ENCODE measurements at places on chromosomes 5 and 9. TPM values are rescaled to one million over a fixed set of nuclear protein-coding genes. Genes with fewer than 3 reads are reported as not detected.

DNA sequence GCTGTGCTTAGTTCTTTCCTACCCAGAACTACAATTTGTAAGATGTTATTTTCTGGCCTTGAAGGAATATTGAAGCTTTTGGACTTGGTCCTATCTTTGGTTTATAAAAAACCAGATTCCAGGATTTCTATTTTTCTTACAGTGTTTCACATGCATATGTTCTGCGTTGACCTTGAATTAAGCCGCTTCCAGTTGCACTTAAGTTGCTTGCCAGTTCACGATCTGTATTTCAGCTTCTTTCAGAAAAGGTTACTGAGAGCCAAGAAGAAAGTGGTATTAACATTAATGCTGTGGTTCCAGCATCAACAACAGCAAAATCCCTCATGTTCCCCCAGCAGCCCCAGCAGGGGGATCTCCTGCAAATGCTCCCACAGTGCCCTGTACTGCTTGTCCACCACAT, 156.4 kb upstream of the ADAMTS16 start:
- H3K27ac ChIP-seq: no peak overlapping the region
- H3K27me3 ChIP-seq: no peaks in the 10 kb centered on the region
- H3K4me1 ChIP-seq: no peaks in the 10 kb centered on the region
- no peak overlapping the region for H3K4me3 ChIP-seq

- no peak for DNase-seq
- H3K4me3 ChIP-seq: no peak overlapping the region
- no peaks in the 10 kb centered on the region for H3K27me3 ChIP-seq
- no peaks in the 10 kb centered on the region for H3K4me1 ChIP-seq
These were observed 227.3 kb upstream of the GLRA1 start for GRCh38 chr5:152151940-152152339.

GRCh38 chr9:133334161-133334560, 1.8 kb downstream of the SURF6 start:
- peaks cover 57% of the 10 kb centered on the region for H3K36me3 ChIP-seq
- H3K4me1 ChIP-seq: peaks cover 31% of the 10 kb centered on the region

- H3K27me3 ChIP-seq: no peaks in the 10 kb centered on the region
- H3K4me3 ChIP-seq: no peak overlapping the region
- H3K27ac ChIP-seq: no peak overlapping the region
- no peaks in the 10 kb centered on the region for H3K36me3 ChIP-seq
- no peak for DNase-seq
These were observed 291.1 kb upstream of the PDE4D start for GRCh38 chr5:60184606-60185005.

GRCh38 chr5:72379936-72380335, 59.8 kb downstream of the PTCD2 start:
- no peak for DNase-seq
- peaks cover 26% of the 10 kb centered on the region for H3K4me1 ChIP-seq
- H3K36me3 ChIP-seq: no peaks in the 10 kb centered on the region
- H3K27ac ChIP-seq: no peak overlapping the region

GRCh38 chr9:18421391-18421790, 52.6 kb upstream of the ADAMTSL1 start:
- no peaks in the 10 kb centered on the region for H3K27me3 ChIP-seq
- no peaks in the 10 kb centered on the region for H3K36me3 ChIP-seq
- no peak overlapping the region for H3K27ac ChIP-seq
- H3K4me1 ChIP-seq: no peaks in the 10 kb centered on the region

- H3K4me1 ChIP-seq: peaks cover 4% of the 10 kb centered on the region
- peaks cover 4% of the 10 kb centered on the region for H3K36me3 ChIP-seq
- DNase-seq: no peak
- H3K27me3 ChIP-seq: no peaks in the 10 kb centered on the region
- no peak overlapping the region for H3K4me3 ChIP-seq
- no peak overlapping the region for H3K27ac ChIP-seq
These were observed 223.0 kb downstream of the PJA2 start for GRCh38 chr5:109186759-109187158.

- H3K36me3 ChIP-seq: peaks cover 45% of the 10 kb centered on the region
- H3K27ac ChIP-seq: no peak overlapping the region
- no peaks in the 10 kb centered on the region for H3K4me1 ChIP-seq
- no peak for DNase-seq
- H3K27me3 ChIP-seq: no peaks in the 10 kb centered on the region
These were observed 35.5 kb downstream of the FXN start for GRCh38 chr9:69071059-69071458.

DNA sequence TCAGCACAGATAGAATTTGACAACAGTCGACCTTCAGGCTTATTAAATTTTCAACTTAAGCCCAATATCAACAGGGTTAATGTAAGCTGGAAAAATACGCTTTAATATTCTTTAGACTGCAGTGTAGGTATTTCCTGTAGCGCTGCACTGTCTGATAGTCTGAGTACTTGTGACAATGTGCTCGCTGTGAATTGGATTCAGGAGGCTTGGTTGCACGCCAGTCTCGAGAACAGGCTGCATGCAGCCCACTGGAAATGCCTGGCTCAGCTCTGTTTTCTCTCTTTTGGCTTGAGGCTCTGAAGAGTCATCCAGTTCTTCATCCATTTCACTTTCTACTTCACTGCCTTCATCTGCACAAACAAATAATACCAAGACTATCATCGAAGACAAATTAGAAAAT, 300.9 kb downstream of the RFX3 start:
- DNase-seq: peak; percentile 52
- H3K27ac ChIP-seq: no peak overlapping the region
- H3K4me1 ChIP-seq: no peaks in the 10 kb centered on the region
- H3K4me3 ChIP-seq: no peak overlapping the region
- H3K36me3 ChIP-seq: no peaks in the 10 kb centered on the region

GRCh38 chr5:88954511-88954910, 71.5 kb upstream of the MEF2C start:
- H3K4me3 ChIP-seq: no peak overlapping the region
- no peaks in the 10 kb centered on the region for H3K27me3 ChIP-seq
- H3K27ac ChIP-seq: no peak overlapping the region
- no peaks in the 10 kb centered on the region for H3K36me3 ChIP-seq
- no peak for DNase-seq

DNA sequence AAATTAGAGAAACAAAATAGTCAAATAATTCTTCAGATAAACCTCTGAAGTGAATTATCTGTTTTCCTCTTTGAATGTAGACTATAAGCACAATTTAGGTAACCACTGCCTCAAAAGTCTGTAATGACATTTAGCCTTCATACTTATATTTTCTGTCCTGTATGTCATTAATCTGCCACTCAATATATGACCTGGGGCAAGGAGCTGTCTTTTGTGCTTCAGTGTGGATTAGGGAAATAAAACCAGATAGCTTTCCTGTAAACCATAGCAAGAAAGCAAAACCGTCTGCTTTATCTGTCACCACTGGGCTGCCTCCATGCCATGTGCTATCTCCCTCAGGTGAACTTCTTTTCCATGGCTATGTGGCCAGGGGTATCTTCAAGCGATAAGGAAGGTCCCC, 606.6 kb upstream of the C9orf72 start:
- no peaks in the 10 kb centered on the region for H3K27me3 ChIP-seq
- no peak overlapping the region for H3K27ac ChIP-seq
- no peak for DNase-seq
- no peaks in the 10 kb centered on the region for H3K4me1 ChIP-seq
- no peaks in the 10 kb centered on the region for H3K36me3 ChIP-seq

DNA sequence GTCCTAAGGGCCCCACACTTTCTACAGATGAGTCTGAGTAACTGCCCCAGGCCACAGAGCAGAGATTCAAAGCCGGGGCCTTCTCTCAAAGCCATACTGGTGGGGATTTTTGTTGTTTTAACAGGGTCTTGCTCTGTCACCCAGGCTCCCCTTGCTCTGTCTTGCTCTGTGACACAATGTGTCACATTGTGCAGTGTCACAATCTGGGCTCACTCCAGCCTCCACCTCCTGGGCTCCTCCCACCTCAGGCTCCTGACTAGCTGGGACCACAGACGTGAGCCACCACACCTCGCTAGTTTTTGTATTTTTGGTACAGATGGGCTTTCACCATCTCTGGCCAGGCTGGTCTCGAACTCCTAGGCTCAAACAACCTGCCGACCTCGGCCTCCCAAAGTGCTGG, 8.6 kb downstream of the AGPAT2 start:
- no peaks in the 10 kb centered on the region for H3K27me3 ChIP-seq
- DNase-seq: no peak
- peaks cover 10% of the 10 kb centered on the region for H3K4me1 ChIP-seq
- H3K36me3 ChIP-seq: peaks cover 43% of the 10 kb centered on the region
- H3K4me3 ChIP-seq: no peak overlapping the region
- no peak overlapping the region for H3K27ac ChIP-seq

DNA sequence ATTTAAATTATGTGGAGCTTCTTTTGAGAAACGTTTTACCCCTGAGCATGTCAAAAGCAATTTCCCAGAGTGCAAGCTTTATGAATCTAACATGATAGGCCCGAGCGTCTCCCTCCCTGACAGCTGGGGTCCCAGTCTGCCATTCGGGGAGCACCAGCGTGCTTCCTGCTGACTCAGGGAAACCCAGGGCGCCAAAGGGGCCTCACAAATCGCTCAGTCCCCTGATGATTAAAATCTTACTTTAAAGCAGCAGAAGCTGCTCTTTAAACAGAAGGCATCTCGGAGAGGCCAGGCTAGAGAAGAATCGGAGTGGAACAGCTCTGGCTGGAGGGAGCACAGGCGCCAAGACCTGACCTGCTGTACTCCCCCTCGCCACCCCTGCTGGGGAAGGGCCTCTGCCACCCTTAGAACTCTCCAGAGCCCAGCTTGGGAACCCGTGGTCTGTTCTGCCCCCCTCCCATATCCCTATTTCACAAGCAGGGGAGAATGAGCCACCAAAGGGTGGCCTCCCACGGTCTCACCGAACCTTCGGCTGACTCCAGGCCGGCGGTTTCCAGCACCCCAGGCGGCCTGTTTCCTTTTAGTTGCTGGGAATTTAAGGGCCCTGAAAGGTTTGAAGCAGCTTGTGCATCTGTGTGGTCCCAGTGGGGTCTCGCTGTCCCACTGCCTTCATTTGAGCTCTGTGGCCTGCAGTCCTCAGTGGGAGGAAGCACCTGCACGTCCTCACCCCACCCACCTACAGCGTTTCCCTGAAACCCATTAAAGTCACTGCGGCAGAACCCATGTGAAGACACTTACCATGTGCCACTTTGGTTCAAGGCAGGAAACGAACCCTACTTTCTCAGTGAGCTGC, 147.6 kb downstream of the COL23A1 start:
- H3K27ac ChIP-seq: no peak overlapping the region
- no peaks in the 10 kb centered on the region for H3K27me3 ChIP-seq
- H3K36me3 ChIP-seq: no peaks in the 10 kb centered on the region

DNA sequence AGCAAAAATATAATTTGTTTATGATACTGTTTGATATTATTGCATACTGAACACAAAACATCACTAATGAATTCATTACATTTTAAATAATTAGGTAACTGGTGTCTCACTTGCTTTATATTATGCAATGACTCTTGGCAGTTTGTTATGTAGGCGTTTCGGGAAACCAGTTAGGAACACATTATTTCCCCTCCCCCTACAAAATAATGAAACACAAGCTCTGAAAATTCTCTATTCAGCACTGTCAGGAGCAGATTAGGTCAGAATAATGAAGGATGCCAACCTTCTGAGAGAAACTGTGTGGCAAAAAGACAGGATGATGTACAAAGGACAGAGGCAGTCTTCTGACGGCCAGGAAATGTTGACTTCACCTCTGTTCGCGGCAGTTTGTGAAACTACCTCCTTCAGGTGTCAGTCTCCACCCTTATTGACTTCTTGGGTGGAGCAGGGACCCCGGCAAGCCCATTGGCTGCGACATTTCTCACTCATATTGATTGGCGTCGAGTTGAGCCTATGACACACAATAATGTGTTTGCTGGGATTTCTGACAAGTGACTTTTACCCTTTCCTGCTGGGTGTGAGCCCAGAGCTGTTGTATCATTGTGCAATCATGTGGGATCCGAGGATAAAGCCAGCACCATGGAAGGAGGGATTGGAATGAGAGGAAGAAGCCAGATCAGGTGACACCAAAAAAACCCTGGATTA, 33.9 kb downstream of the SH3PXD2B start:
- H3K4me3 ChIP-seq: no peak overlapping the region
- peaks cover 61% of the 10 kb centered on the region for H3K4me1 ChIP-seq
- DNase-seq: peak; percentile 64

DNA sequence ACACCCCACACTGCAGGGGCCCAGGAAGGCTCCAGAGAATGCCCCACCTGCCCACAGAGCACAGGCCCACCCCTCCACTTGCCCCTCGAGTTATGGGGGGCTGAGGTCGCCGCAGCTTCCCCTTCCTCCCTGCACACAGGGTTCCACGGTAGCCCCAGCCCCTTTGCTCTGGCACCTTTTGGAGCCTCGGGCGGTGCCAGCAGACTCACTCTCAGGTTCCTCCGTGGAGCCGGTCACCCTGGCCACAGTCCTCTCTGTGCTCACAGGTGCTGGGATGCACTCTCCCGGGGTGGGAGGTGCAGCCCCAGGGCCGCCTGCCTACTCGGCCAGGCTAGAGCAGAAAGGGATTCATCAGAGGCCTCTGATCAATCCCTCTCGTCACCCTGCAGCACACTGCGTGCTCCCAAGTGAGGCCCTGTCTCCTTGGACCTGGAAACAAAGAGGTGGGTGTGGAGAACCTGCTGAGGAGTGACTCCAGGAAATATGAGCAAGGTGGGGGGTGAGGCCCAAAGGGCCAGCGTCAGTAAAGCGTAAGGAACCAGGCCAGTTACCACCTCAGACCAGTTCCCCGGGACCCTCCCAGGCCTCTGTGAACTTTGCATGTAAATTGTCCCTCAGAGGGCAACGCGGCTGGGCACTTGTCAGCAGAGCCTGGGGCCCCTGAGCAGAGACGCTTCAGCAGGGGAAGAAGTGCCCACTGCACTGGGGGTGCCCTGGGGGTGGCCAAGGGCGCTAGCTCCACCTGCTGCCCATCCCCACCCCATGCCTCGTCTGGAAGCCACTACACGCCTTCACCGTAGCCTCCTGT, 167.8 kb downstream of the OLFM1 start:
- no peaks in the 10 kb centered on the region for H3K27me3 ChIP-seq
- no peak overlapping the region for H3K27ac ChIP-seq
- H3K4me3 ChIP-seq: no peak overlapping the region

- H3K27me3 ChIP-seq: no peaks in the 10 kb centered on the region
- H3K36me3 ChIP-seq: no peaks in the 10 kb centered on the region
- no peak overlapping the region for H3K27ac ChIP-seq
- peaks cover 78% of the 10 kb centered on the region for H3K4me1 ChIP-seq
- no peak overlapping the region for H3K4me3 ChIP-seq
- DNase-seq: no peak
These were observed 17.4 kb upstream of the TNFAIP8 start for GRCh38 chr5:119338326-119338946.

The CCDC183 gene
- polyA plus RNA-seq: 1.9 TPM

The KCNMB1 gene
- 19.8 TPM for polyA plus RNA-seq

The ABL1 gene
- 31.0 TPM for polyA plus RNA-seq

The C5orf52 gene
- polyA plus RNA-seq: not detected

The AQP3 gene
- 319 TPM for polyA plus RNA-seq

The F2RL1 gene
- polyA plus RNA-seq: 17.6 TPM
